ENCODE measurements at places on chromosomes 7 and 10.

DNA sequence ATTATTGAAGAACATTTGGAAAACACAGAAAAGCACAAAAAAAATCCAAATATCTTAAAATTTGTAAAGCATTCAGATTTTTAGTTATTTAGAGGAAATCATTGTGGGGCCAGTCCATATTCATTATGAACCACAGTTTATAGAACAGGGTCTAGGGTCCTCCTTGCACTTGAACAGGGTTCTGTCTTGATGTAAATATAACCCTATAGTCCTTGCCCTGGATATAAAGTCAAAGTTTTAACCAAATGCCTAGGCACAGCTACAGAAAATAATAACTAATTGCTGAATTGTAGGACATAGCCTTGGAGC is 25.6 kb downstream of the CASP7 start:
- no peak for DNase-seq

- DNase-seq: no peak
Observed at GRCh38 chr7:150451097-150451793, 815 bp downstream of the GIMAP8 start.

DNA sequence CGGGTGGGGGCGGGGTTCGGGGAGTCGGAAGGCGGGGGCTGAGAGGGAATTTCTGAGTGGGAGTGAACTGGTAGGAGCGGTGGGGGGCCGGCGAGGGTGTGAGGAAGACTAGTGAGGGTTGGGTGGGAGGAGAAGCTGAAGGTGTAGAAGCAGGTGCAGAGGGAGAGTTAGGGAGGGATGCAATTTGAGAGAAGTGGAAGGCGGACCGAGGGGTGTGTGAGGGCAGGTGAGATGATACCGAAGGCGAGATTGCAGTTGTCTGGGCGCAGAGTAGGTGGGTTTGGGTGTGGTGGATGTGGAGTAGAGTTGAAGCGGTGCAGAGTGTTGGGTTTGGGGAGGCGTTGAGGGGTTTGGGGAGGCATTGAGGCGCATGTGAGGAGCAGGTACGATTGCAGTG is 643 bp downstream of the KAT6B start:
- DNase-seq: no peak

GRCh38 chr10:29533696-29534285 is 101.0 kb downstream of the SVIL start:
- DNase-seq: no peak

GRCh38 chr10:48517911-48518811 is 86.7 kb downstream of the ARHGAP22 start:
- no peak for DNase-seq

DNA sequence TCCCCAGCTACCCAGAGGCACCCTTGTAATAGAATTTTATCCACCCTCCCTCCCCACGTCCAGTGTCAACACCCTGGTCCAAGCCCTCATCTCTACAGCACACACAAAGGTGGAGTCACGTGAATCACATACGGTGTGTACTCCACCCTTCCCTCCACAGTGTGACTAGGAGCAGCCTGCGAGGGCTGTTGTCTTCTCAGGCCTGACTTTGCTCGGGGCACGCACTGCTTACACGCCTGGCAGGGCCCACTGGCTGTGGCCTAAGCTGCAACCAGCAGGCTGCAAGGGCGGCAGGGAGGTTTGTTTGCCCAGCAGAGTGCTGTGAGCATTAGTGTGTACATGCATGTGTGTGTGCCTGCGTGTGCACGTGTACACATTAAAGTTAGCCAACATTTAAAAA is 93.7 kb downstream of the COBL start:
- no peak for DNase-seq

- DNase-seq: no peak
Observed at GRCh38 chr10:30502266-30503060, 68.5 kb downstream of the MAP3K8 start.

- DNase-seq: no peak
Observed at GRCh38 chr7:42097752-42098151, 139.3 kb downstream of the GLI3 start.

DNA sequence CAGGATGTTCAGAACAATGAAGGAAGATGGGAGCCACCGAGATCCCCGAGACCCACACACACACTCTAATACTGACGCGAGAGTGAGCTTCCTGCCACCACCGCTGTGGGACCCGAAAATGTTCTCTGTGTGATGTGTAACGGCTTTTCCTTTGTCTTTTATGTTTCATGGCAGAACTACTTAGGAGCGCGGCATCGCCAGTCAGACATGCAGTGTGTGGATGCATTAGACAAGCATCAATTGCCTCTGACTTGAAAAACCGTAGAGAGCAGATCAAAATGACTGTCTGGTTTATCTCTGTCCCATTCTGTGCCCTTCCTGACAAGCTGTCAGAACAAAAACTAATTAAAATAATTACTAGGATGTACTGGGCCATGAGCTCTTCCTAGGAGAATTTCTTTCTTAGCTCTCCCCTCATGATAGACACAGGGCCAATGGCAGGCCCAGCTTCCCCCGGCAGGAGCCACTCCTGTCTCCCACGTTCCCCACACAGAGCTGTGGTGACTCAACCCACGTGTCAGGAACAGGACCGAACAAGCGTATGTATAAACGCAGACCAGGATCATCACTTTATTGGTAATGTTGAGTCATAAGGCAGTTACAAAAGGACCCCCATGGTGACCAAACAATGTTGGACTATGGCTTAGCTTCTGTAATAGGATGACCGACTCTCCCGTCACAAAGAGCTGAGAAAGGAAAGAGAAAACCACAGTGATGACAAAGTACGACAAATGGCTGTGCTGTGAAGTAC is 705.0 kb downstream of the PARD3 start:
- no peak for DNase-seq

DNA sequence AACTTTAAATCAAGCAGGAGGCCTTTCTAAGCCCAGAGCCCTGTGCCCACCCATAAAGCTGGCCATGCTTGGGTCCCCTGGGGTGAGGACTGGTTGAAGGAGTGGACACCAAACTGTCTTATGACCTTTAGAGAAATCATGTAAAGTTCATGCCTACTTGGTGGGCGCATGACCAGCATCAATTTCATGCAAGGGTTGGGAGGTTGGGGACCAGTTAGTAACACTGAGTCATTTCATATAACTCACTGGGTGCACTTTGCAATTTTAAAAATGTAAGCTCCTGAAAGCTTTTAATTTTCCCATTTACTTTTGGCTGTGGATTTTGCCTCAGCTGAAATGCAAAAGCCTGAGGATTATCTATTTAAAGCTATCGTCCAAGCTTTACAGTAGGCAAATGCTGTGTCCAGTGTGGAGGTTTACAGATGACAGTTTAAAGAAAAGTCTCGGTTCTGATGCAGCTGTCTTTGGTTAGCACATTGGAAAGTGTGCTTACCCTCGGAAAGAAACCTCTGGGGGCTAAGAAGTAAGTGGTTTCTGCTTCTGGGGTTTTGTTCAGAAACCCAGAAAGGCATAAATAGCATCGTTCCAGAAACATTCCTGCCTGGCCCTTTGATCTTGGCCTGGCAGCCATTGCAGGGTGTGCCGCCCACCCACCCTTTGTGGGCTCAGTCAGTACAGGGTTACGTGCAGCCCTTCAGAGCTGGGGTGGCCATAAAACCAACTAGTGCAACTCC is 48.8 kb upstream of the CHST15 start:
- peak; percentile 33 for DNase-seq

GRCh38 chr10:58618158-58618676 is 105.5 kb downstream of the BICC1 start:
- no peak for DNase-seq

DNA sequence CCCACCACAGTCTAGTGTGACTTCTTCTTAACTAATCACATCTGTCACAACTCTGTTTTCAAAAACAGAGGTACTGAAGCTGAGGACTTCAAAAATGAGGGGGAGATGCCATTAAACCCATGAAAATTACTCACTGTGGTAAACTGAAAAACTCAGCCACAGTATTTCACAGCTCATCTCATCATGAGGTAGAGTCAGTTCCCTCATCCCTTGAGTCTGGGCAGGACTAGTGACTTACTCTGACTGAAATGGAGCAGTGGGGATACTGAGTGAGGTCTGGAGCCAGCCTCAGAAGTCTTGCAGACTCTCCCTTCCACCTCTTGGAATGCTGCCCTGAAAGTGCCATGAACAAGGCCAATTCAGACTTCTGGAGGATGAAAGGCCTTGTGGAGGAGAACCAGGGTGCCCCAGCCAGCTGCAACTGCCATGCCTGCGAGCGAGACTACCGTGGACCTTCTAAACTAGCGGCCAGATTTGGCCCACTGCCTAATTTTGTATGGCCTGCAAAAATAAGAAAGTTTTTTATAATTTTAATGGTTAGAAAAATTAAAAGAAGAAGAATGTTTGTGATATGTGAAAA is 24.7 kb upstream of the ANKRD1 start:
- peak; percentile 29 for DNase-seq

- DNase-seq: no peak
Observed at GRCh38 chr7:114924038-114924712, 2.3 kb downstream of the MDFIC start.

GRCh38 chr7:27734583-27734982 is 5.4 kb upstream of the TAX1BP1 start:
- no peak for DNase-seq

- DNase-seq: no peak
Observed at GRCh38 chr10:61175316-61175715, 231.3 kb upstream of the RHOBTB1 start.

GRCh38 chr7:116258734-116259133 is 48.4 kb downstream of the TES start:
- DNase-seq: no peak

DNA sequence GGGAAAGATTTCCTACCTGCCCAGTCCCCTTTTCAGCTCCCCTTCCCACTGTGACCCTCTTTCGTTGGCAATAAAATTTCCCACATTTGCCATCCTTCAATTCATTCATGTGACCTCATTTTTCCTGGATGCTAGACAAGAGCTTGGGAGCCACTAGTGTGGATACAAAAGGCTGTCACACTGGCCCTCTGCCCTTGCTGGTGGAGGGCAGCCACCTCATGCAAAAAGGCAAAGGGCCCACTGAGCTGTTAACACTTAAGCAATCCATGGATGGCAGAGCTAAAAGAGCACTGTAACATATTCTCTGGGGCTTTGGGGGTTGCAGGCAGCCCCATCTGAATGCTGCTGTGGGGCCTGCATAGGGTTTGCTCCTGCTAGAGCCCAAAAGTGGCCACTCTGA is 315.1 kb downstream of the NEBL start:
- no peak for DNase-seq

DNA sequence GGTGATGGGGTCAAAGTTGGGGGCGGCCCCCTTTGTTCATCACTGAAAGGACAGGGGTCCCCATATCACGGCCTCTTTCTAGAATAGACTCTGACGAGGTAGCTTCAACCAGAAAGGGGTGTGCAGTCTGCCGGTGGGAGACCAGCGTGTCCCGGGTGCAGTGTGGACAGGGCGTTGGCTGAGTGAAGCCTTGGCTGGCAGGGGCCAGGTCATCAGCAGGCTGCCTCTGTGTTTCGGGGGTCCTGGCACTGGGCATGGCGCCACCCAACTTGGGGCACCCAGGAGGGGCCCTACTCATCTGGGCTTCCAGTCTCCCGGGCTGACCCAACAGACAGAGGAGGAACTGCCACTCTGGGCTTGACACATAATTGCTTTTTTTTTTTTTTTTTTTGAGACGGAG is 3.5 kb upstream of the AMZ1 start:
- no peak for DNase-seq

- DNase-seq: no peak
Observed at GRCh38 chr10:58330431-58330830, 4.4 kb upstream of the UBE2D1 start.

DNA sequence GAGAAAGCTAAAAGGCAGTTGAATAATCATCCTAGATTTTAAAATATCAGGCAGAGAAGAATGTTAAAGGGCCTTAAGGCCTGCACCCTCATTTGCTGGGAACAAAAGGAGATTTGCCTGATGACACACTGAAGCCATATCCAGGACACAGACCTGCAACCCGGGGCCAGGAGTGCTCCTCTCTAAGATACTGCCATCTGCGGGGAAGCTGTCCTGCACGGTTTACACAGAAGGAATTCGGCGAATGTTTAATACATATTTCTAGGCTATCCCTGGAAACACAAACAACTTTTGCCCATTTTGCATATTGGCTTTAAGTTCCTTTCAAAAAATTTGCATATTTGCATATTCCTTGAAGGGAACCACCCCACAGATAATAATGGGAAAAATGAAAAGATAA is 52.3 kb downstream of the DYNC1I1 start:
- no peak for DNase-seq

DNA sequence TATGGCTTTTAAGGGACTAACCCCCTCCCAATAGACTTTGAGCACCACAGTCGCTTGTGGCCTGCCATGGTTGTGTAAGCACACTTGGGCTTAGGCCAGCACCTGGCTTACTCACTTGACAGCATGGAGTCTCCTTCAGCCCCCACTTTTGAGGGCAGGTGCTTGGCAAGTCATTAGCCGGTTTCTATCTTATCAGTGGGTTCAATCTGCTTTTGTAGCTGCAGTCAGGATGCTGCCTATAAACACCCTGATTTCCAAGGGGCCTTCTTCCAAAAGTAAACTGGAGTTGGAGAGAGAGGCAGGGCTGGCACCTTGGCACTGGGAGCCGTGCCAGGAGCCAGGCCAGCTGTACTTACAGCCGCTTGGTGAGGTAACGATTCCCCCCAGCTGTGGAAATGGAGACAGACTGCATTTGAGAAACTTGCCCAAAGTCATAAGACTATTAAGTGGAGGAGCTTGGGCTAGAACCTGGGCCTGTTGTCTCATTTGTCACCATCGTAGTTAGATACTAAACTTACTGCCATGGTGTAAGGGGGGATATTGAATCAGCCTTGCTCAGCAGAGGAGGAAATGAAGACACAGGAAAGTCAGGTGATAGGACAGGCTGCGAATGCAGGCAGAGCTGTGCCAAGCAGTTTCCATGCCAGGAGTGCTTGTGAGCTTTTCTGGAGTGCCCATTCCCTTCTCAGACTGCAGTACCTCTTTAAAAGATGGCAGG is 92.2 kb upstream of the EFCAB10 start:
- no peak for DNase-seq

DNA sequence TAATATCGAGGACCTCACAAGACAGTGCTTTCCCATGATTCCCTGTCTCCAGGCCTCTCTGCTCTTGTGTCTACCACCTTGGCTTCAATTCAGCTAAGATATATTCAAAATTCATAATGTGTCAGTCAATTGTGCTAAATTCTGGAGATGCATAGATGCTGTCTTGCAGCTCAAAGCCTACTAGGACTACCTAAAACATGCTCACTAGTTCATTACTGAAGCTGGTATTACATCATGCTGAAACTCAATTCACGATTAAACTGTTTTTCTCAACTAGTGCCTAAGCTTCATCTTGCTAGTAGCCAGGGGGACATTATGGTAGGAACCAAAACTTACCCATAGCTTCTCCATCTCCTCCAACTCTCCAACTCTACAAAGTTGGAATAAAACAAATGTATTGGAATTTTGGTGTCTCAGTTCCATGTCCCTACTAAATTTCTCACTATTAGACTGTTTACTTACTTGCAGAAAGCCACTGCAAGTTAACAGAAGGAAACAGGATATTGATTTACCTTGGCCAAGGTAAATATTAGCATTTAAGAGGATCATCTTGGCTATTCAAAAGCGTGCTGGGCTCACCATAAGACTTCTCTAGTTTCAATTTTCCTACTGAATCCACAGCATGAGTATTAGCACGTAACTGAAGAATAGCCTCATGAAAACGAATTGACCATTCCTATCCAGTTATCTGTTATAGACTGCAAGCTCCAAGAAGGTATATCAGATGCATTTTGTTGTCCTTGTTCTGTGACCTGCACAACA is 53.6 kb downstream of the CREB3L2 start:
- no peak for DNase-seq
